Fibroblast of gingiva (primary cell): ENCODE measurements at places on chromosomes 6 and 20.

GRCh38 chr6:163585932-163586437 lies 171.5 kb downstream of the QKI start:
- peak; percentile 85 for DNase-seq

GRCh38 chr6:128421788-128422187 lies 98.6 kb downstream of the PTPRK start:
- DNase-seq = no peak

- no peak for DNase-seq
Measured at GRCh38 chr20:61883857-61884393, 181.8 kb downstream of the TAF4 start.

- DNase-seq = no peak
Measured at GRCh38 chr6:40444811-40445210, 142.4 kb downstream of the LRFN2 start.

GRCh38 chr6:22372922-22373321 lies 76.1 kb upstream of the PRL start:
- no peak for DNase-seq

DNA sequence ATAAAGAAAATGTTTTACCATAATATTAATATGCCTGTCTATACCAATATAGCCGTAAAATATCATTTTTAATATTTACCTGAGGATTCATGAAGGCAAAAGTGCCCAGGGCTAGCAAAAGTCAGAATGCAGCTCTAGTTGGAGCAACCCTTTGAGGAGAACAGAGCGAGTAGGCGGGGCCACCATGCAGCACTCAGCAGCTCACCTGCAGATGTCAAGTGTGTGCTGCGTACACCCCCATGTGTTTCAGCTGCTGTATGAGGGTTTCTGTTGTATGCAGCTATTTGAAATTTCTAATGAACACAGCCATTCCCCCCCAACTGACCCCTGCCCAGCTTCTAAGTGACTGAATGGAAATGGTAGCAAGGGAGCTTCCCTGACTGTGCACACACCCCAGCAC lies 508.0 kb downstream of the QKI start:
- DNase-seq = no peak

- DNase-seq = no peak
Measured at GRCh38 chr6:141513830-141514229, 618.9 kb upstream of the GJE1 start.

DNA sequence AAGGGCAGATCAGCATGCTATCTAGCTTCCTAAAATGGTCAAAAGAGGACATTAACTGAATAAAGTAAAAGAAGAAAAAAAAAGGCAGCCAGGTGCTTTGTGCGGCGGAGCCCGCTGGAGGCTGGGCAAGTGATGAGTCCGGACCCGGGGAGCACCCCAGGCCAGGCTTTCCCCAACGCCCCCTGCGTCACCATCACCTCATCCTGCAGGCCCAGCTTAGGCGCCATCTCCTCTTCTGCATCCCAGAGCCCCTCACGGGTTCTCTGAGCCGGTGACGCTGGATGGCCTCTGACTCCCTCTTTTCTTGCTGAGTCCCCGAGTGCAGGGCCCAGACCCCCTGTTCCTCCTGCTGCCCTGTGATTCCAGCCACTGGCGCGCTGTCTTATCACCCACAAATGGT lies 250.1 kb downstream of the TBXT start:
- no peak for DNase-seq

- DNase-seq = no peak
Measured at GRCh38 chr20:46575937-46576461, 25.5 kb upstream of the OCSTAMP start.

- DNase-seq = no peak
Measured at GRCh38 chr6:119727504-119728219, 378.1 kb upstream of the MAN1A1 start.

DNA sequence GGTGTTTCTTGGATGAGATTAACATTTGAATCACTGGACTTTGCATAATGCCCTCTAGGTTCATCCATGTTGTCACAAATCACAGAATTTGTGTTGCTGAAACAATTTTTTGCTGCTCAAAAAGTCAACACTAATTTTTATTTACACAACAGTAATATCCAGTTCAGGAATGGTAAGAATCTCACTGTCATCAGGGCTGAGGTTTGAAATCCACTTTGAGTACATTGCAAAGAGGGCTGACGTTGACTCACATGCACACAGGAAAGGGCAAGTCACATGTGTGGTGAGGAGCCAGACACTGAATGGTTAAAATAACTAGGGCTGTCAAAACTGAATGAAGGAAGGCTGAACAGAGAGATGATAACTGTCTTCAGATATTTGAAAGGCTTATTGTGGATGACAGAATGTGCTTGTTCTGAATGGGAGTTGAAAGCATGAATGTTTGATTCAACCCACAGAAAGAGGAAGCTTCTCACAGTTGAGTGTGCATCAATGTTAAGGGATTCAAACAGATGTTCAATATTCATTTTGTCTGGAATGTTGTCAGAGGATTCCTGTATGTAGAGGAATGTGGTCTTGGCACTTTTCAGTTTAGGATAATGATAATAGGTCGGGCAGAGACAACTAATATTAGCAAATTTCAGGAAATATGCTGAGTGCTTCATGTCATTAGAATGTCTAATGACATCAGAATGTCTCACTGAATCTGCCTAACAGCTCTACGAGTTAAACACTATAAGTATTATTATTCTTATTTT lies 3.6 kb upstream of the ADGRG6 start:
- DNase-seq = no peak
